ENCODE measurements at places on chromosomes 6 and 20.

DNA sequence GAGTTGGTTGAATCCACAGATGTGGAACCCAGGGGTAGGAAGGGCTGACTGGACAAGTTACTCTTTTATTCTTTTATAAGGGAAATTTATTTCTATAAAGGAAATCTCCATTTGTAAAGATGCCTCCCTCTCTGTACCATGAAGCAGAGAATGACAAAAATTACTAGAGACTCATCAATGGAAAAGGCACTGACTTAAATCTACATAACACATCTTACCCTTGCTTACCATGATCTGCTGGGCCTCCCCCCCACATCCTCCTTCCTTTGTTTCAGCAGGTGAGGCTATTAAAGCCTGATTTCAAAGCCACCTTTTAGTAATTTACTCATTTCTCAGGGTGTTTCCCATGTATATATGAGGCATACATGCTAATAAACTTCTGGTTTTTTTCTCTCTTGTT lies 130.2 kb upstream of the HDDC2 start:
- no peak for ATAC-seq

DNA sequence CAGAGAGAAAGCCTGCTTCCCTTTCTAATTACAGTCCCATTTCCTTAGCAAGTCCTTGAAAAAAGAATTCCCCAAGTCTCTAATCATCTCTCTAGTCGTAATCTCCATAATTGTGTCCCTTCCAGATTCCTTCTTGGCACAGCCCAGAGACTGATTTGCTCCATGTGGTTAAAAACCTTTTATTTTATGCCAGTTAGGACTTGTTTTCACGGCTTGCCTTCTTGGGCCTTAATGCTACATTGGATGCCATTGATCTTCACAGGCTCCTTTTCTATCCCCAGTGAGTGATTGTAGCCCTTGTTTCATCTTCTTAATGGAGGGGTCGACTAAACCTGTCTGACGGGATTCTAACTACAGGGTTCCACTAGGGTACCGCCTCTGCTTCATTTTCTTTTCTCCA lies 650.6 kb upstream of the ARID1B start:
- no peak for ATAC-seq

GRCh38 chr6:39104528-39104927 lies 10.5 kb downstream of the SAYSD1 start:
- ATAC-seq: no peak

- ATAC-seq: no peak
These were observed 298.4 kb downstream of the ALDH8A1 start for GRCh38 chr6:134651519-134651918.

DNA sequence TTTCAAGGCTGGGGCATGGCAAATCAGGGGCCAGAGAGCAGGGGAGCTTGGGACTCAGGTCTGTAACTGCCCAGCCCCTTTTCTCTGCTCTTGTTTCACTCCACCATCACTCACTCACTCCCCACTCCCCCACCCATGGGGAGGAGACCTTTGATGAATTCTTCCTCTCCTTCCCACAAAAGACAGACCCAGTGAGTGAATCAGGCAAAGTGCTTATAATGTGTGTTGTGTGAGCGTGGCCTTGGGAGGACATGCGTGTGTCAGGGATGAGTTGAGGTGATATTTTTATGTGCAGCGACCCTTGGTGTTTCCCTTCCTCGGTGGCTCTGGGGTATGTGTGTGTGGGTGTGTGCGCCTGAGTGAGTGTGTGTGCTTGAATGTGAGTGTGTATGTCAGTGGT lies 1.0 kb upstream of the CUL9 start:
- ATAC-seq: no peak

GRCh38 chr20:7772371-7772770 lies 167.9 kb downstream of the HAO1 start:
- no peak for ATAC-seq

DNA sequence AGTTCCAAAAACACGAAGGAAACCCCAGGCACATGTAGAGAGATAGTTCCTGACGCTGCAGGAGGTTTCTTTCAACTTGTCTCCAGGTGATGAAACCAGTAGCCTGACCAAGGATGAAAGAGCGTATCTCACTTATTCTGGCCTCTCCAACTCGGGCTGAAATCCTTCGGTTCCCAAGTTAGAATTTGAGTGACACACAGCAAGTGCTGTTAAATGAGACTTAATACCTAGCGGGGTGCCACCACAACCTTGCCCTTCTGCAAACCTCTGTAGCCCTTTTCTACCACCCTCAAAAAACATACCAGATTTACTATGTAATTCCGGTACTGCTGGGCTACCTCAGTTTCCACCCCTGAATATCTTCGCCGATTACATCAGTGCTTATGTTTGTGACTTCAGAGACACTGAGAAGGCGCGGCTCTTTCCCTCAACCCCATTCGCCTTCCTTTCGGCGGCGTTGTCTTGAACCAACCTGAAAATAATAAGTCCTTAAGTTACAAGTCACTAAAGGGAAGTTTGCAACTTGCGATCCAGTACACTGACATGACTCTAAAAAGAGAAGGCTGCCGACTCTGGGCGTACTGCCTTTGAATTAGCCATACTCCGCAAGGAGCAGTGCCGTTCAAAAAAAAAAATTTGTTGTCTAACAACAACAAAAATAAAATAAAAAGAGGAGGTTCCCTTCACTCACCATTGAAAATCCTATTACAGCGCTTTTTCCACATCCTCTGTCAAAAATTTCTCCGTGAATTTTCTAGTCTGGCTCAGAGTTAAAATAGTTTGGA lies 194.9 kb upstream of the ZNF184 start:
- ATAC-seq: no peak

DNA sequence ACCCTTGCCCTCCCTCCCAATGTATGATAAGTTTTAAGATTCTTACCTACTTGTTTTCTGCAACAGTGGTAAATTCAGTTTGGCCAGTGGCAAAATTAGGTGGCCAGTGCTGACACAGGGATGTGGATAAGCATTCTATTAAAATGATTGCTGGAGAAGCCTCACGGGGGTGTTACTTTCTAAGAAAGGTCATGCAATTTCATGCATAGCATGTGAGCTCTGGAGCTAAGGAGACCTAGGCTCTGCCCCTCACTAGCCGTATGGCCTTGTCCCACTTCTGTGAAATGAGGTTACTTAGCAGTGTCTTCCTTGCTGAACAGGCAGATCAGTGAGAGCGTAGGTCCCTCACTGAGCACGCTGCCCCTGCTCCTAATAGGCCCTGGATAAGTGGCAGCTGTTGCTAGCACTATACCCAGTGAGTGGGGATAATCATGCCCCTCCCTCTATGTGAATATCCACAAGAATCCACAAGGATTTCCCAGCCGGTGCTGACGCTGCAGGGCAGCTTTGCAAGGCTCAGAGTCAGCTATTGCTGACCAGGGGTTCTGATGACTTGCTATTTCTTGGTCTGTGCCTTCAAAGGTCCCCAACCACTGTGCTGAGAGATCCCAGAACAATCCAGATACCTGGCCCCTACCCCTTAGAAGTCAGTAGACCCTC lies 86.5 kb upstream of the MRPS10 start:
- ATAC-seq: no peak

DNA sequence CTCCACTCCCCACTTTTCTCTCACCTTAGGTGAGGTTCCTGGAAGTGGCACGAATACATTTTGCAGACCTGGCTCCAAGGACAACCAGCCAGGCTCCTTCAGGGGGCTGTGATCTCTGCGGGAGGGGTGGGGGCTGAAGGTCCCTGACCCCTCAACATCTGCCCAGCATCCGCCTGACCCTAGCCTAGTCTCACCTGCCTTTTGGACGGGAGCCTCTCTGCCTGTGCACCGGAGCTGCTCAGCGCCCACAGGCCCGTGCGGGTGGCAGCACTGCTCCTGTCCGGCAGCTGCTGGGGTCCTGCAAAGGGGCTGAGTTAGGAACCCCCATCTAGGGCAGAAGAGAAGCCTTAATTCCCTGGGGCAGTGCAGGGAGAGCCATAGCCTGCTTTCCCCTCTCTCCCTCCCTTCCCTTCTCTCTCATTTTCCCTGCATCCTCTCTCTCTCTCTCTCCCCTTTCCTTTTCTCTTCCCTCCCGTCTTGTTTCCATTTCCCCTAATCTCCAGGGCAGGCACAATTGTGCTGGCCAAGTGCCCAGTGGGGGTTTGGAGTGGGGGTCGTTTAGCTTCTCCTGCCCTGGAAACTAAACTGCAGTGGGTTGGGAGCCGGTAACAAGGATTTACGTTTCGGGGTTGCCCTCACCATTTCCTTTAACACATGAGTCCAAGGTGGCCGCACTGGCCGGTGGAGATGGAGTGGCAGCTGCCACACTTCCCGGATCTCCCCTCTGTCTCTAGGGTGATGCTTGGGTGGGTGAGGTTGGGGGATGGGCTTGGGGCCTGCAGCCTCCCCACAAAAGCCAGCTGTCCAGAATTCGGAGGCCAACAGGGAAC lies 54.1 kb downstream of the CTCFL start:
- no peak for ATAC-seq

DNA sequence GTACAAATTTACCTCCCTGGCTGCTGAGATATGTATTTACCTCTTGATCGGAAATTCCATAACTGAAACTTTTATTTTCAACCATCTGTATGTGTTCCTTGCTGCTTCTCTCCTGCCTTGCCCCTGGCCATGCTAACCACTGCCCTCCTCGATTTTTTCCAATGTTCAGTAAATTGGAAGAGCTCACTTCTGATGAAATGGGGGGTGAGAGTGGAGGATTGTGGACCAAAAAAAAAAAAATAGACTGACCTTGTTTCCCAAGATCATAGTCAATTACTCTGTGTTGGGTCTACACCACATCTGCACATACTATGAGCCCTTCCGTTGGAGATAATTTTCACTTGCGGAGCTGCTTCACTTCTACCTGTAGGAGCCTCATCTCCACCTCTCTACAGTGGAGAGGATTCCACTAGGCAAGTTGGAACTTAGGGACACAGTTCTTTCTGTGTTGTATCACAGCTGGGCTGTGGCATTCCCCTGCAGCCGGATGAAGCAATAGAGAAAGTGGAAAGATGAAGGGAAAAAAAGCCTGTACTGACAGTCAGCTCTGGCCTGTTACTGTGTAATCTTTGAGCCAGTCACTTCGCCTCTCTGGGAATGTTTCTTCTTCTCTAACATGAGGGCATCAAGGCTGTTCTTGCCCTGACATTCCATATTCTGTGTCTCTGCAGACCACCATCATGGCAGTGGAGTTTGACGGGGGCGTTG lies 1.6 kb downstream of the PSMB9 start:
- no peak for ATAC-seq

DNA sequence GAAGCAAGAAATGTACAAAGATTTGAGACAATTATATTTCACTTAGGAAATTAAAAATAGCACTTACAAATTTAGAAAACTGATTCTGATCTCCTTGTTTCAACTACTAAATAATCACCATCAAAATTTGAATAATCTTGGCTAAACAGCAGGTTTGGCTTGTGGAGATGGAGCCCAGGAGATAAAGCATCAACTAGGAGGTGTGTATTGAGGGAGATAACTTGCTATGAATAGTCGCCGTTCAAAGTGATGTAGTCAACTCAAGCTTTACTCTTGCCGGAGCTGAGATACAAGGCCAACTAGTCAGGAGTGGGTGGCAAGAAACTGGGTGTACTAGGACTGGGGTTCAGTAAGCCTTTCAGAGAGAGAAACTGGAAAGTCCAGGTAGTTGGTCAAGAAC lies 117.7 kb downstream of the TRMT11 start:
- ATAC-seq: no peak

DNA sequence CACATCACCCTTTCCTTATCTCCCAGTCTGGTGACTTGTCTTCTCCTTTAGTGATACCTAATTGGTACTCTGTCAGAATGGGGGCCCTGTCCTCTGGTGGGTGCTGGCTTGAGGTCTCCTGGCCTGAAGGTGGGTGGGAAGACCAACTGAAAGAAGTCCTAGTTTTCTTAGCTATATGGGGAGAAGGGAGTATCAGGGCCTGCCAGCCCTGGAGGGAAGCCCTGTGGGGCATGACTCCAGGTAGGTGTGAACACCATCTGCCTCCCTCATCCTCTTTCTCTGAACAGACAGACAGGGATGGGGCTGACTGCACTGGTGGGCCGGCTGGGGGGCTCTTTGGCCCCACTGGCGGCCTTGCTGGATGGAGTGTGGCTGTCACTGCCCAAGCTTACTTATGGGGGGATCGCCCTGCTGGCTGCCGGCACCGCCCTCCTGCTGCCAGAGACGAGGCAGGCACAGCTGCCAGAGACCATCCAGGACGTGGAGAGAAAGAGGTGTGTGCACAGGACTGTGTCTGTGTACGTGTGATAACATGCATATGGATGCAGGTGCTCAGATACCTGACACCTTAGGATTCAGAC lies 4.8 kb downstream of the CRIP3 start:
- ATAC-seq: no peak
